ENCODE measurements at places on chromosomes 2 and 18.

DNA sequence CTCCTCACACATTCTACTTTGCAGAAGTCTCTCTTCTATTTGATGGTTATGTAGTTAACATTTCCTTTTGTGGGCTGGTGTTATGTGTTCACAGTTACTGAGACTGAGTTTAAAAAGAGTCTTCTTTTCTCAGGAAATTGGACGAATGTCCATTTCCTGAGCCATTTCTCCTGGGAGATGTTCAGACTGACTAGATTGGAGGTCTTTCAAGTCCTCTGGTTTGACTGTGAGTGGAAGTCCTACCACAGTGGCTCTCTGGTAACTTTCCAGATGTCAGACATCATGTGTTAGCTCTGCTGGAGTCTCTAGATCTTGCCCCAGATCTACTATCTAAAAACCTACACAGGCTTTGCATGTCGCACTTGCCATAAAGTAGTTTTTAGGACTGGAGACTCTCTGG lies 116.0 kb downstream of the GALR1 start:
- DNase-seq: no peak

GRCh38 chr18:65279668-65280305 lies 471.0 kb upstream of the CDH7 start:
- no peak for DNase-seq

- no peak for DNase-seq
Observed at GRCh38 chr2:169106563-169107545, 37.5 kb downstream of the DHRS9 start.

DNA sequence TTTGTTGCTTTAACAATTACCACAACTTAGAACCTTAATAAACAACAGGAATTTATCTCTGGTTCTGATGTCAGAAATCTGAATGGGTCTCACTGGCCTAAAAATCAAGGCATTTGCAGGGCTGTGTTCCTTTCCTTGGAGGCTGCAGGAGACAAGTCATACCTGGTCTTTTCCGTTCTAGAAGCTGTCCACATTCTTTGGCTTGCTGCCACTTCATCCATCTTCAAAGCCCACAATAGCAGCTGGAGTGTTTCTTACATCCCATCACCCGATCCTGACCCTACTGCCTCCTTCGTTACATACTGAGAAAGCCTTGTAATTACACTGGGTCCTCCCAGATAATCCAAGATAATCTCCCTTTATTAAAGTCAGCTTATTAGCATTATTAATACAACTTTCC lies 18.1 kb downstream of the NETO1 start:
- no peak for DNase-seq

DNA sequence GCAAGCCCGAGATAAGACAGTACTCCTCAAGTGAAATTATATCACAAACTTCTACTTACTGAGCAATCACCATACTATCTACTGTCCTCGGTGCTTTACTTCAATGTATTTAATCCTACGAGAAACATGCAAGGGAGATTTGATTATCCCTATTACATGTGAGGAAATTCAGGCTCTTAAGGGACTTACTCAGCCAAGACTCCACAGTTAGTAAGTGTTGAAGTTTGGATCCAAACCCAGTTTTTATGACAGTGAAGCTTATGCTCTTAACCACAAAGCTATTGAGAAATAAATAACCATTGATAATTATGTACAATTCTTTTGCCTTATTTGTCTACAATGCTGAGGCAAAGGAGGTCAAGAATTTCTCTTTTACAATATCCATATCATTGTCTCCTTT lies 672.9 kb upstream of the ACVR2A start:
- DNase-seq: no peak

DNA sequence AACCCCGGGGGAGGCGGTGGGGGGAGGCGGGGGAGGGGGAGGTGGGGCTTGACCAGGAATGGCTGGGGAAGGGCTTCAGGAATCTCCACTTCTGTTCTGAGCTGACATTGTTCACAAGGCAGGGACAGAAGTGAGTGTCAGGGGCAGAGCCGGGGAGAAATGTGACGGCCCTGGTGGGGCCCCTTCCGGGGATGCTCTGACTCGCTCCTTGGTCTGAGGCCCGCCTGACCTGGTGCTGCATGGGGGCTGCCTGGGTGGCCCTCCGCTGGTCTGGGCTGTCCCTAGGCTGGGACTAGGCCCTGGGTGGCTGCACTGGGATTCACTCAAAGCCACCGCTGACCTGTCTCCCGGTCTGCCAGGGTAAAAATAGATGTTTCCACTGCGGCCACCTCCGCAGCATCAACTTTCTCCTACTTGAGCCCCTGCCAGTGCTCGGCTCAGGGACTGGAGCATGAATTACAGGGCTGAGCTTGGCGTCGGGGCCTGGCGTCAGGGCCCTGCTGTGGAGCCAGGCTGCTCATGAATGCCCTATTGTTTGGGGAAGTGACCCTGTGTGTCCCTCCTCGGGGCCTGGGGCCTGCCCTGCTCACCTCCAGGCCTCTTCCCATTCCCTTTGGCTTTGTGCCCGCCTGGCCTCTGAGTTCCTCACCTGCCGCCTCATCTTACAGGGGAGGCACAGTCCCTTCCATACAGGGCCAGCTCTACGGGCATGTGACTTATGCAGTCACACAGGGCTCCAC lies 247.5 kb downstream of the DYSF start:
- no peak for DNase-seq

DNA sequence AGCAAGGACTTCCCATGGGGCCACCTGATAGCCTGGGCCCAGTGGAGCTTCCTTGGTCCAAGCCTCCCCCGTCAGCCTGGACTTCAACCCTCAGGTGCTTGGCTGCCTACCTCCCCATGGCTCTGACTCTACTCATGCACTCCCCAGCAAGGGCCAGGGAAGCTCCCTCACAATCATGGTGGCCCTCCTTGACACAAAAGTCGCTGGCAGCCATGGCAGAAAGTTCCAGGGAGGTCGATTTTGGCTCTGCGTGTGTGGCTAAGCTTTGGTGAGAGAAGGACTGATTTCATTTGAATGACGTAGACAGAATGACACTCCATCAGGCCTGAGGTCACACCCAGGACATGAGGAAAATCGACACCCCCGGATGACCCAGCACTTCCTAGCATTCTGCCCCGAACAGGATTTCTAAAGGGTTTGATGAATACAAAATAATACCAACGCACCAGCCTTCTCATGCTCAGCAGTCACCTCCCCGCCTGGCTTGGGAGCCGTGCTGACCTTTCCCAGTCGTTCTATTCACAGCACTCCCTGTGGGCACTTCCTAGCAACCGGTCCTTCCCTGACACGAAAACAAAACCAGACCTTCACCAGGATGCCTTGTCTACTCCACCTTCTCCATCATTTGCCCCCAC lies 52.7 kb downstream of the LBH start:
- no peak for DNase-seq

DNA sequence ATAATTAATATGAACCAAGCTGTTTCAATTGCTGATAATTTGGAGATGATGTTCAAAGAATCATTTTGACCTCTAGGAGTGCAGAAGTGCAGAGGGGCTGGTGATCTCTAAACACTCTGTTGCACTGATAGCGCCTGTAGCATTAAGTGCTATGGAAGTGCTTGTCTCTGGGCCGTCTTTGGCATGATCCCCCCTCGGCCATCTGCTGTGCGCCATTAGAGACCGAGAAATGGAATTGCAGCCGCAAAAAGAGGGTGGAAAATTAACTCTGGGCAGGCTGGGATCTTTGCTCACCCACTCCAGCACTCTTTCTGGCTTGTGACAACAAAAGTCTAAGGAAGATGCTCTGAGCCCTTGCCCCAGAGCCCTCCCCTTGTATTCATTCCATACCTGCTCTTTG lies 23.4 kb downstream of the AKAIN1 start:
- DNase-seq: no peak

DNA sequence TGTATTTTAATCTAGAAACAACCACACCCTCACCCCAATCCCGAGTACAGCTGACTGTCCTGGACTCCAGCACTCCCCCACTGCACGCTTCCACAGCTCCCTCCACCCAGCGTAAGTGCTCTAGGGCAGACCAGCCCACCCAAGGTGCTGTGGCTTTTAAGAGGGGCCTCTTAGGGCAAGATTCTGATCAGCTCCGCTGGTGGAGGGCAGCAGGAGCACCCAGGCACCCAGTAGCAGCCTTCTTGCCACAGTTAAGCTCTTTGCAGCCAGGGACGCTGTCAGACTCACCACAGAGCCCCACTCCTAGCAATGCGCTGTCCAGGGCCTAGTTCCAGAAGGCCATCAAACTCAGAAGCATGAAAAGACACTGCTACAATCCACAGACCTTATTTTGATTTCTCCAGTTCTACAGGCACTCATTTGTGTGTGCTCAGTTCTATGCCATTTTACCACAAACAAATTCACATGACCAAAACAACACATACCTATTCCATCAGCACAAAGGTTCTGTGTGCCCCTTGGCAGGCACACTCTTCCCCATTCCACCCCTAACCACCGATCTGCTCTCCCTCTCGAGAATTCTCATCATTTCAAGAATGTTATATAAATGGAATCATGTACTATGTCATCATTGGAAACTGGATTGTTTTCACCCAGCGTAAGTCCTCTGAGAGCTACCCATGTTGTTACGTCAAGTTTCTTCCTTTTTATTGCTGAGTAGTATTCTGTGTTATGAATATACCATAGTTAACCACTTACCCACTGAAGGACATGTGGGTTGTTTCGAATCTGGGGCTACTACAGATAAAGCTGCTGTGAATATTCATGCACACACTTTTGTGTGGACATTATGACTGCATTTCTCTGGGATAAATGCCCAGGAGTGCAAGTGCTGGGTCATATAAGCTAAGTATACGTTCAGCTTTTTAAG lies 40.4 kb downstream of the PTPN2 start:
- no peak for DNase-seq

GRCh38 chr2:211751848-211752247 lies 786.8 kb downstream of the ERBB4 start:
- no peak for DNase-seq

- no peak for DNase-seq
Observed at GRCh38 chr2:10490806-10491291, 42.7 kb upstream of the ODC1 start.

- DNase-seq: no peak
Observed at GRCh38 chr2:219675221-219675620, 47.8 kb downstream of the SLC4A3 start.

DNA sequence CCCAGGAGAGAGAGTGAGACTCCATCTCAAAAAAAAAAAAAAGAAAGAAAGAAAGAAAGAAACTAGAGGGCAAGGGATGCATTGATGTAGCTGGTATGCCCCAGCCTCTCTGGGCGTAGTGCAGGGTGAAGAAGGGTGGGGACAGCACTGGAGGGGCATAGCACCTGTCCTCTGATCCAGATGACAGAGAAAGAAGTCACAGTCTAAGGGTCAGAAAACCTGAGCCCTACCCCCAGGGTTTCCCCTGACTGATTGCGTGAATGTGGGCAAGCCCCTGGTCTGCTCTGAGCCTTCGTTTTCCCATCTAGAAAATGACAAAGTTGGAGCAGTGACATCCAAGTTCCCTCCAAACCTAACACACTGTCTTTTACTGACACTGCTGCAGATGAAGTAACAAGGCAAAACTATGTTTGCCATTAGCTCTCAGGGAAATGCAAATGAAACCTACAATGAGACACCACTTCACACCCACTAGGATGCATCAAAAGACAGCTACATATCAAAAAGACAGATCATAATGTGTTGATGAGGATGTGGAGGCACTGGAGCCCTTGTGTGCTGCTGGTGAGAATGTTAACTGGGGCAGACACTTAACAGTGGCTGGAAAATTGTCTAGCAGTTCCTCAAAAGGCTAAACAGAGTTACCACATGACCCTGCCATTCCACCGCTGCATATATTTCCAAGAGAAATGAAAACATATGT lies 19.5 kb upstream of the YWHAQ start:
- DNase-seq: no peak

DNA sequence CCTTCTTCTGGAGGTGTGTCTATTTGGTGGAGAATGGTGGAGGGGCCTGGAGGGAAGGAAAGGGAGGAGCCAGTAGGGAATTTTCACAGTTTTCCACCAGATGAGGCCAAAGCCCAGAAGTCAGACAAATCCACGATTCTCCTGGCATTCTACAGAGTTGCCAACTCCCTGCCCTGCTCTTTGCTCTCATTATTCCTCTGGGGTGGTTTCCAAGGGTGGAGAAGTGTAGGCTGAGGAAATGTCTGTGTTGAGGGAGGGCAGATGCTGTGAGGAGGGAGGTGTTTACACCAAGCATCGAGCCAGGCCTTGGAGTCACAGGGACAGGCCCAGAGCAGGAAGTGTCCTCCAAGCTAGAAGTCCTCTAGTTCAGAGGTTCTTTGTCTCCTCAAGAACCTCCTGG lies 124.1 kb upstream of the LGALSL start:
- DNase-seq: no peak

DNA sequence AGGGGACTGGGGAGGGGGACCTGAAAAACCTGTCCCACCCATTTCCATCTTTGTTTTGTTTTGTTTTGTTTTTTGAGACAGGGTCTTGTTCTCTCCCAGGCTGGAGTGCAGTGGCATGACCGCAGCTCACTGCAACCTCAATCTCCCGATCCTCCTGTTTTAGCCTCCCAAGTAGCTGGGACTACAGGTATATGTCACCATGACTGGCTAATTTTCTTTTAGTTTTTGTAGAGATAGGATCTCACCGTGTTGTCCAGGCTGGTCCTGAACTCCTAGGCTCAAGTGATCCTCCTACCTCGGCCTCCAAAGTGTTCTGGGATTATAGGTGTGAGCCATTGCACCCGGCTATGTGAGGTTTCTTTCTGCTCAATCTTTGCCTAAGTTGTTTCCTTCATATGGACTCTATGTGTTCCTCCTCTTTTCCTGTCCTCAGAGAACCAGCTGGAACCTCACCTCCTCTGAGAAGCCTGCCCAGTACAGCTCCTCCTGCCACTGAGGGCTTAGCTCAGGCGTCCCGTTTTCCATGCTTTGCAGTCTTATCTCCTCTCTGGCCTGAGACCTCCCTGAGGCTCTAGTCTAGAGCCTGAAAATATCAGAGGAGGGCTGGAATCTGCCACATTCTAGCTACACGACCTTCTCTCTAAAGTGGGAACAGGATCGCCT lies 74.8 kb downstream of the HS1BP3 start:
- DNase-seq: no peak

DNA sequence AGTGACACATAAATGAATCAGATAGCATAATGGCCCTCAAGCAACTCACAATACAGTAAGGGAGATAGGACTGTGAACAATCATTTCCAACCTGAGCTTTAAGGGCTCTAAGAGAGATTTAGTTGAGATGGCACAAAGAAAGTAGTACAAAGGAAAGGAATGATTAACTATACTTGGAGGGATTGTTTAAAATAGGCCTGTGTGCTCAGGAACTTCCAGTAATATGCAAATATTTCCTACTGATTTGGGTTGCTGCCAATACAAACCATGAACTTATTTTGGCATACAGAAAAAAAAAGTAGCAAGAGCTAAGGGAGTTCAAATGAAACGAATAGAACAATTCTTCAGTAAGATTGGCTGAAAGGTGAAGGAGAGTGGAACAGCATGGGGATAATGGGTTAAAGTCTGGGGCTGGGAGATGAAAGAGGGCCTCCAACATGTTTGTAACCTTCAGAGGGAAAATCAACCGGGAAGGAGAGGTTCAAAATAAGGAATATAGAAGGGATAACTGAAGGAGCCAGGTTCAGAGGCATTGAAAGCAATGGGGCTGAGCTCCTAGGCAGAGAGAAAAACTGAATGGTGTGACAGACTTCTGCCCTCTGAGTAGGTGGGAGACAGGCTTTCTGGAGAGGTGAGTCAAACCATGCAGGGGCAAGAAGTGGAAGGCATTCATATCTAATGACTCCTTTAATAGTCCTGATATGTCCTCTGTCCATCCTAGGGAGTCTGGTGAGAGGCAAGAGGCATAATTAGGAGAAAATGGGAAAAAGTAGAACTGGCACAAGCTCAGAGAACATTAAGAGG lies 83.5 kb downstream of the DNAH7 start:
- no peak for DNase-seq

Measured in CD4-positive, alpha-beta T cell treated with Interferon gamma for 1 hour (primary cell).